ENCODE measurements at places on chromosomes 11 and 22.

GRCh38 chr11:97722065-97722464 lies 1298.7 kb upstream of the CNTN5 start:
- no peak for DNase-seq

DNA sequence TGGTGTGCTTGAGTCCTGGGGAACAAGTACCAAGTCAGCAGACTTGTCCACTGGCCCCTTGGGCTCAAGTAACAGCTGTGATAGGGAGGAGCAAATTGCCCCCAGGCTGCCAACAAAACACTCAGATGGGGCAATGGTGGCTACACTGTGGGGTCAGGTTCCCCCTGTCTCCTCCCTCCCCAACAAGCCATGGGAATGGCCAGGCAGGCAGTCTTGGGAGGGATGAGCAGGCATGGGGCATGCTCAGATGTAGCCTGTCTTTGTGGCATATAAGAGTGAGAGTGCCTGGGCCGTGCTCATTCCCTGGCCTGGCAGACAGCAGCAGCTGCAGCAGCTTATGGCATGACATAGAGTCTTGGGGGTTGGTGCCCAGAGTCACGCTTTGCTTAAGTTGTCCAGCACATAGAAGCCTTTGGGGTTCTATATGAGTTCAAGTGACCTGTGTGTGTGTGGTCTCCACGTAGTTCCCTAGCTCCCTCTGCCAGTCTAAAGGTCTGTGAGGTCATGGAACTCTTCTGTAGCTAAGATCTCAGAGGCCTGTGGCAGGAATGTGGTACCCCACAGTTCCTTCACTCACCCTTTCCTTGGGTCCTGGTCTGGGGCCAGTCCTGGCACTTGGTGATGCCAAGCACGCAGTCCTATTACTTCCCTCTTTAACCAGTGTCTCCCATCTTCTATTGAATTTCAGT lies 44.7 kb downstream of the BIRC2 start:
- no peak for DNase-seq

DNA sequence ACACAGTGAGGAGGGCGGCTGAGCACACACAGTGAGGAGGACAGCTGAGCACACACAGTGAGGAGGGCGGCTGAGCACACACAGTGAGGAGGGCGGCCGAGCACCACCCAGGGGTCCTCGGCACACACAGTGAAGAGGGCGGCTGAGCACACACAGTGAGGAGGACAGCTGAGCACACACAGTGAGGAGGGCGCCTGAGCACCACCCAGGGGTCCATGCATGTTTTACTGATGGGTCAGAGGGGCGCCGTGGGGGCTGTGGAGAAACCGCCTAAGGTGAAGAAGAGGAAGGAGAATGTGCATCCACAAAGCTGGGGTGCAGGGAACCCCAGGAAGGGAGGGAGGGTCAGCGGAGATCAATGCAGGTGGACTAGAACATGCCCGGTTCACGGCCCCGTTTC lies 461.8 kb downstream of the BRD1 start:
- no peak for DNase-seq

DNA sequence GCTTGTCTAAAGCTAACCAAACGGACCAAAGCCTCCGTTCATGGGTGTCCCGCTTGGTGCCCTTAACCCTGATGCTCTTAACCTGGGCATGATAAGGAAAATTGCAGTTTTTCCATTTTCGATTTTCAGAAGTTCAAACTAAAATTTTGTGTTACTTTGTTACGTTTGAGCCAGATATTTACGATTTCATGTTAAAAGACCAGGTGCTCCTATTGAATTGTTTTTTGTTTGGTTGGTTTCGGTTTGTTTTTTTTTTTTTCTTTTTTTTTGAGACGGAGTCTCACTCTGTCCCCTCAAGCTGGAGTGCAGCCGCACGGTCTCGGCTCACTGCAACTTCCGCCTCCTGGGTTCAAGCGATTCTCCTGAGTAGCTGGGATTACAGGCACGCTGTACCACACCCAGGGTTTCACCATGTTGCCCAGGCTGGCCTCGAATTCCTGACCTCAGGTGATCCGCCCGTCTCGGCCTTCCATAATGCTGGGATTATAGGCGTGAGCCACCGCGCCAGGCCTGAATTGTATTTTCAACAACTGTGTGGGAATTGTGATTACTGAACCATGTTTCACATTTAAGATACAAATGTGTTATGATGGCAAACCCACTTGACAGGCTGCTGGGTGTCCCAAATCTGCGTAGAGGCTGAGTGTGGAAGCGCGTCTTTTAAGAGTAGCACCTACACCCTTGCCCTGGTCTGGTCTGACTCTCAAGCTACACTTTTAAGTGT lies 864 bp upstream of the USP28 start:
- DNase-seq: peak; percentile 3

DNA sequence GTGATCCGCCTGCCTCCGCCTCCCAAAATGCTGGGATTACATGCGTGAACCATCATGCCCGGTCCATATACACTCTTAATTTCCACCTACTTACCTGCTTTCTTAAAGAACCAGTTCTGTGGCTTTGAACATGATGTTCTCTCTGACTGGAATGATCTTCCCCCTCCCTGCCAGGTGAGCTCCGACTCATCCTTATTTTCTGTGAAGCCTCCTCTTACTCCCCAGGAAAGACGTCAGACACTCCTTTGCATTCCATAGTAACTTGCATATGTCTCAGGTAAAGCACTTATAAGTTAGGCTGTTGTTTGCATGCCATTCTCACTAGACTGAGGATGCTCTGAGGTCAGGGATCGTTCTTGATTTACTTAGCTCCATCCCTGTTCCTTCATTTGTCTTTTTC lies 91.8 kb upstream of the RAB1B start:
- no peak for DNase-seq

DNA sequence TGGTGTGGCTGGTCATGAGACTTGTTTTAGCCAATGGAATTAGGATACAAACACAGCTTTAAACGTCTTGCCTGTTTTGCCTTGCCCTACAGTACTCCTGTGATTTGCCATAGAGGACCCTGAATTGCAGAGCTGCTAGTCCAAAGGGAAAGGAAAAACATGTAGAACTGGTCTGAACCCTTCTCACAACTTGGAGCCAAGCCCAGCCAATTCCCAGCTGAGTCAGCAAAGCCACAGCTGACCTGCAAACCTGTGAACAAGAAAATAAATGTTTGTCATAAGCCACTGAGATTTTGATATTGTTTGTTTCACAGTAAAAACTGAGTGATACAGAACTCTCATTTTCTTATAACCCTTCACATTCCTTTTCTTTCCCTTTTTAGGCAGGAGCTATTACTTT lies 360.5 kb upstream of the API5 start:
- no peak for DNase-seq

DNA sequence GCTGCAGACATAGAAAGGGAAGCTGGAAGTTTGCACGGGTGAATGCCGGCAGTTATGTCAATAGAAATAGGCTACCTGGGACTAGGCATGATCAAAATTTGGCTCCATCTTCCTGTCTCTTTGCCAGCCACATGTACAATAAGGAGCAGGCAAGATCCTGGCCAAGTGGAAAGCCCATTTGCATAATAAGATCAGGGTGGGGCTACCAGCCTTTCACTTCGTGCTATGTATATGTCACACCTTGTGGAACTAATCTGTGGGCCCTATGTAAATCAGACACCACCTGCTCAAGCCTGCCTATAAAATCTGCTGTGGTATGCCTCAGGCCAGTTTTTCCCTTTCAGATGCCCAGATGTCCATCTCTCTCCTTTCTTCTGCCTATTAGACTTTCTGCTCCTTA lies 79.3 kb upstream of the DRD2 start:
- no peak for DNase-seq

DNA sequence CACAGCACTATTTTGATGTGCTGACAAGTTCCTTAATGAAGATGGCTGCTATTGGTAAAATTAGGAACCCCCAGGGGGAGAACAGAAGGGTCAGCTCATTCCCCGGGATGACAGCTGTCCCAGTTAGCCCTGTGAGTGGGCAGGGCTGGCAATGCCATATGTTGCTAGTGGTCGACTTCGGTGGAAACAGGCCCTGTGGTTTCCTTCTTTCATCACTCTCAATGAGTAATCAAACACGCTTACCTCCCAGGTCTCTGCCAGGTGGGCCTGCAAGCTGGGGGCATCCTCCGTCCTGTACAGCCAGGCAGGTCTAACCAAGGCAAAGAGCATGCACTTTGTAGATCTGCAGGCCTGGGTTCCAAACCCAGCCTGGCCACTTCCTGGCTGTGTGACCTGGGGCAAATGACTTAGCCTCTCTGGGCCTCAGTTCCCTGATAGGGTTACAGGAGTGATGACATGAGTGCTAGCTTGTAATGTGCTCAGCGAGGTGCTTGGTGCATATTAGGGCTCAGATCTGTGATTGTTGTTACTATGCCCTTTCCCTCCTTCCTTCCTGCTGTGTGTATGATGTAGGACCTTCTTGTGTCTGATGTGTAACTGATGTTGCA lies 85.2 kb downstream of the TSPAN18 start:
- DNase-seq: no peak

DNA sequence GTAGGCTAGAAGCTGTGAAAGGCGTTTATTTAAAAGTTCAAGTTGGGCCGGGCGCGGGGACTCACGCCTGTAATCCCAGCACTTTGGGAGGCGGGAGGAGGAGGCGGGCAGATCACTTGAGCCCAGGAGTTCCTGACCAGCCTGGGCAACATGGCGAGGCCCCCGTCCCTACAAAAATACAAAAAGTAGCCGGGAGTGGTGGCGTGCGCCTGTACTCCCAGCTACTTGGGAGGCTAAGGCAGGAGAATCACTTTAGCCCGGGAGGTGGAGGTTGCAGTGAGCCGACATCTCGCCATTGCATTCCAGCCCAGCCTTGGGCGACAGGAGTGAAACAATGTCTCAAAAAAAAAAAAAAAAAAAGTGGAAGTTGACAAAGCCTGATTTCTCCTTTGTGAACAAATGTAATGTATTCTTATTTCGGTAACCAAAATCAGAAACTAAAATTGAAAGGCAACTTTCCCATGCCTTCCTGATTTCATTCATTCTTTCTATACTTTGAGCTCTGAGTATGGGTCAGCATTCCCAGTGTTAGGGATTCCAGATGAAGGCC lies 825 bp downstream of the PTPMT1 start:
- peak; percentile 36 for DNase-seq

Data from activated CD4-positive, alpha-beta T cell treated with anti-CD3 and anti-CD28 coated beads, Interleukin-2, amount 50 U/mL, for 48 hours (primary cell).